Amniotic epithelial cell (primary cell): ENCODE measurements at places on chromosomes 3 and 15.

- DNase-seq: peak; percentile 30
These were observed 9.3 kb downstream of the SECISBP2L start for GRCh38 chr15:49036650-49037545.

DNA sequence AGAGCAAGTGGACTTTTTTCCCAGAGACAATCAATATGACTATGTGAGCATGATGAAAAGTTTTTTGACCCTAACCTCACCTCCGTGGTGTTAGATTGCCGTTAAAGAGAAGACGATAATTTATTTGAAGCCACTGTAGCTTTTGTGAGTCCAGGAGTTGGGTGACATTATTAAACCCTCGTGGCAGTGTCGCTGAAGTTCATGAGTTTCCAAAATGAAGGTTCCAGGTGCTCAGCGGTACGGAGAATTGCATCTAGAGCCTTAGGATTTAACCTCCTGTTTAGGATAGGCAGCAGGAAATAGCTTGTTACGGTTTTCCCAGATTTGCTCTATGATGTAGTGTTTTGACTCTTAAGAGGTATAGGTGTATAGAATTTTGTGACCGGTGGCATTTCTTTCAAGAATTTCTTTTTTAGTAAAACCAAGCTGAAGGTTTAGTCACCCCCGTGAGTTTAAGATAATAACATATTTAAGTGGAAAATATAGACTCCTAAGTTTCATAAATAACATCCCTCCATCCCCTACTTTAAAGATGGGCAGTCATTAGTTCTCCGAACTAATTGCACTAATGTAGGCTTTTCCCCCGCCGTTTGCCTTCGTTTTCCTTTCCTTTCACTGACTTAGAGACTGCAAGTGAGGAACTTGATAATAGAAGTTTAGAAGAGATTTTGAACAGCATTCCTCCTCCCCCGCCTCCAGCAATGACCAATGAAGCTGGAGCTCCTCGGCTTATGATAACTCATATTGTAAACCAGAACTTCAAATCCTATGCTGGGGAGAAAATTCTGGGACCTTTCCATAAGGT lies 2.0 kb downstream of the SMC4 start:
- peak; percentile 92 for DNase-seq

- peak; percentile 74 for DNase-seq
These were observed 25.5 kb upstream of the SNRPA1 start for GRCh38 chr15:101320501-101321052.

GRCh38 chr3:118949113-118949760 lies 85.4 kb downstream of the IGSF11 start:
- no peak for DNase-seq

GRCh38 chr3:105495021-105495420 lies 128.3 kb downstream of the ALCAM start:
- DNase-seq: peak; percentile 73

DNA sequence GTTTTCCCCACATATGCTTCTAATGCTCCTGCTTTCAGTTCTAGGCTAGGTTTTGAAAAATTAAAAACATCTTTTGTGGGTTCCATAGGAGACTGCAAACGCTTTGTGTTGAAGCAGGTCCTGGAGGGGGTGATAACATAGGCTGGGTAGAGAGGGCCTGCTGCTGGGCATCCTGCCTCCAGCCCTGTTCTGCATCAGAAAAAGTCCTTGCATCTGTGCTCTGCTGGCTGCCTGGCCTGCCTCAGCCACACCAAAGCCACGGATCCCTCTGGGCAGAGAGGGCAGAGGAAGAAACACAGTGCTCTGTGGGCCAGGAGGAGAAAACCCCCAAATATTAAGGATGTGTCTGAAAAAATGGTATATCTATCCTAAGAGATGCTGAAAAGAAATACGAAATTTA lies 3.9 kb upstream of the ARPP21 start:
- no peak for DNase-seq

DNA sequence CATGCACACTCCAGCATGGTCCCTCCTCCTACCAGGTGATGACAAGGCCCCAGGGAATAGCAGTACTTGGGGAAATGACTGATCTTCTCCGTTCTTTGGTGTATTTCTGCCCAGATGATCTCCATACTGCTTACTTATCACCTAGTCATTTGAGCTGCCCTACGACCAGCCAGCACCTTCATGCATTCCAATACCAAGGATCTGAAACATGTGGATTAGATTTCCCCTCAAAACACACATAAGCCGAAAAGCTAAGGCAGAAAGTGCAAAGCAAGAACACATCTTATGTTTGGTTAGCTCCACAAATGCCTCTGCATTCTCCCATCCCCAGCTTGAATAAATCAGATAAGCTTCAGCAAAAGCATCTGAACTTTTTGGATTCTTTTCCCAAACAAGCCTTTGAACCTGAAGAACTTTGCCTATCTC lies 64.8 kb upstream of the BCL6 start:
- DNase-seq: peak; percentile 15

DNA sequence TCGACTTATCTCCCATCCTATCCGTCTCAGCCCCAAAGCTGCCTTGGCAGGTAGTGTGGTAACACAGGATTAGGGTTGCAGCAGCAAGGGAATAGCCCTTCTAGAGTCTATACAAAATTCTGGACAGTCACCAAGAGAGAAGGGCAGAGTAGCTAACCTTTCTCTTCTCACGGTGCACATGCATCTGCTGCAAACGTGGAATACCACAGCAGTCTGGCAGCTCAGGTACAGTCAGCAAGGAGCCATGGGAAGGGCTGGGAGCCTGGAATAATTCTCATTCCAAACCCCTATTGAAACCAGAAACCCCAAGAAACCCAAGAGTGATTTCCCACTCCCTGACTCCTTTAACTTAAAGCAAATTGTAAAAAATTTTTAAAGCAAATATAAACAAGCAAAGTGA lies 92.3 kb upstream of the THRB start:
- no peak for DNase-seq

- DNase-seq: peak; percentile 93
These were observed 168.9 kb downstream of the KLHL25 start for GRCh38 chr15:85625856-85626255.

- no peak for DNase-seq
These were observed 172.8 kb upstream of the SNTN start for GRCh38 chr3:63479661-63480035.

DNA sequence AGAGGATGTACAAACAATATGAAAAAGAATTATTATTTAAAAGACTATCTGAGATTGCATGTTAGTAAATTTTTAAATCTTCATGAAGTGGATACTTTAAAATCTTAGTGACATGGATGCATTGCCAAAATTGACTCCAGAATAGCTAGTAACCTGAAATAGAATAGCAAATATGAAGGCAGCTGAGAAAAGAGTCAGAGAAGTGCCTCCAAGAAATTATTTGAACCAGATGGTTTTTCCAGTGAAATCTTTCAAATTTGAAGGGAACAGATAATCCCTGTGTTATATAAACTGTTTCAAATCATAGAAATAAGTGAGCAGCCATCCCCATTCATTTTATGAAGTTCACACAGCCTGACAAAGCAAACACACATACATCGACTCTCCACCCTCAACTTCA lies 29.6 kb downstream of the FSIP1 start:
- no peak for DNase-seq

DNA sequence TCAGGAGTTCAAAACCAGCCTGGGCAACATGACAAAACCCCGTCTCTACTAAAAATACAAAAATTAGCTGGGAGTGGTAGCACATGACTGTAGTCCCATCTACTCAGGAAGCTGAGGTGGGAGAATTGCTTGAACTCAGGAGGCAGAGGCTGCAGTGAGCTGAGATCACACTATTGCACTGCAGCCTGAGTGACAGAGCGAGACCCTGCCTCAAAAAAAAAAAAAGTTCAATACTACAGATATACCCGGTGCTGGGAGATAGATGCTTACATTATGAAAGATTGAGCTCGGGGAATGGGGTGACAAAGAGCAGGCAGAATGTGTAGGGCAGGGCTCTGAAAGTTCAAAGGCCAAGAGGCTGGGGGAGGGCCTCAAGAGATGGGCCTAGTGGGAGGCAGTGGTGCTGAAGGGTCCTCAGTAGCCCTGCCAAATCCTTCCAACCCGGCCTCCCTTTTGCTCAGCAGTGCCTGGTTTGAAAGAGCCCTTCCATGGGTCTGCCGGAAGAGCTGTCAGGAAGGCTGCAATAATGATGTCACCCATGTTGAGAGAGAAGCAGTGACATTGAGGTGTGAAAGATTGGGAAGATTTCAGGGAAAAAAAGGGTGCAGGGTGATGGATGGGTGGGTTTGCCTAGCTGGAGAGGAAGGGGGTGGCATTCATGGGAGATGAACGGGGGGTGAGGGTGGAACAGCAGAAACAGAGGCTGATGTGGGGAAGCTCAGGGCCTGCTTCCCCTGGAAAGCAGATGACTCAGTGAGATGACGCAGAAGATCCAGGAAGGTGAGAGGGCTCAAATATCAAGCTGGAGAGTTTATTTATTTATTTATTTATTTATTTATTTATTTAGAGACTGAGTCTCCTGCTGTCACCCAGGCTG lies 20.0 kb upstream of the IREB2 start:
- peak; percentile 48 for DNase-seq

DNA sequence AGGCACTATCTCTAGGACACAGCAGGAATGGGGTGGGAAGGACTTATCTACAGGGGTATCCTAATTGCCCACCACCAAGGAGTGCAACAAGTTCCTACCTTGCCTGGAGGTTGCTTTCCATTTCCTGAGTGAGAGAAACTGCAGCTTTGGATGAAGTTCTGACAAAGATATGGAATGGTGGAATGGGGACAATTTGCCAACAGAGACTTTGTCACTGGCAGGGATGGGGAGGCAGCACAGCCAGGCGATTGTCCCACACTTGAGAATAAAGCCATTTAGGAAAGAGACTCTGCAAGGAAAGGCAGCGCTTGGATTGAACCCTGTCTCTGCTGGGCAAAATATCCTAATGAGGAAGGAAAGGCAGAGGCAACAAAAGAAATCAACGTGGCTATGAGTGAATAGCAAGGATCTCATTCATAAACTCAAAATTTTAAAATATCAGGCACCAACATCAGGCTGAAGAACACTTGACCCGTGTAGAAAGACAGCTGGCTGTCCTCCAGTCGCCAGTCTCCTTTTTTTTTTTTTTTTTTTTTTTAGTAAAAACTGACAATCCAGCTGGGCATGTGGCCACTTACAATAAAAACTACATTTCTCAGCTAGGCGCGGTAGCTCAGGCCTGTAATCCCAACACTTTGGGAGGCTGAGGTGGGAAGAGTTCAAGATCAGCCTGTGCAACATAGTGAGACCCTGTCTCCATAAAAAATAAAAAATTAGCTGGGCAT lies 31.6 kb upstream of the PDE8A start:
- DNase-seq: no peak

DNA sequence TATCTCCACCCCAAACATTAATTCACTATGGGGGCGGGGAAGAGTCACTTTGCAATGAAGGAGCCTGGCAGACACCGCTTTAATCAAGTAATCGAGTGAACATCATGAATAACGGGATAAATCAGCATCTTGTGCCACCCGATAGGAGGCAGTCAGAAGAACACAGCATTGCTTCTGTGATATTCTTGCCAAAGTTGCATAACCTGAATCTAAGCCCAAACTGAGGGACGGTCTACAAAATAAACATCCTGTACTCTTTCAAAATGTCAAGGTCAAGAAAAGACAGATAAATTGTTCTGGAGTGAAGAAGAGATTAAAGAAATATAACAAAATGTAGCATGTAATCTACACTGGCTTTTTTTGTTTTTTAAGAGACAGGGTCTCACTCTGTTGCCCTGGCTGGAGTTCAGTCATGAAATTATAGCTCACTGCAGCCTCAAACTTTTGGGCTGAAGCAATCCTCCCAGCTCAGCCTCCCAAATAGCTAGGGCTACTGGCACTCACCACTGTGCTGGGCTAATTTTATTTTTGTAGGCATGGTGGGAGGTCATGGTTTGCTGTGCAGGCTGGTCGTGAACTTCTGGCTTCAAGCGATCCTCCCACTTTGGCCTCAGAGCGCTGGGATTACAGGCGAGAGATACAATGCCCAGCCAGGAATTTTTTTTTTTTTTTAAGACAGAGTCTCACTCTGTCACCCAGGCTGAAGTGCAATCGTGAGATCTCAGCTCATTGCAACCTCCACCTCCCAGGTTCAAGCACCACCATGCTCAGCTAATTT lies 20.1 kb upstream of the VWA5B2 start:
- DNase-seq: peak; percentile 57

GRCh38 chr3:113058188-113058587 lies 67.4 kb downstream of the GTPBP8 start:
- no peak for DNase-seq

GRCh38 chr15:80934761-80935221 lies 54.8 kb downstream of the MESD start:
- peak; percentile 73 for DNase-seq

DNA sequence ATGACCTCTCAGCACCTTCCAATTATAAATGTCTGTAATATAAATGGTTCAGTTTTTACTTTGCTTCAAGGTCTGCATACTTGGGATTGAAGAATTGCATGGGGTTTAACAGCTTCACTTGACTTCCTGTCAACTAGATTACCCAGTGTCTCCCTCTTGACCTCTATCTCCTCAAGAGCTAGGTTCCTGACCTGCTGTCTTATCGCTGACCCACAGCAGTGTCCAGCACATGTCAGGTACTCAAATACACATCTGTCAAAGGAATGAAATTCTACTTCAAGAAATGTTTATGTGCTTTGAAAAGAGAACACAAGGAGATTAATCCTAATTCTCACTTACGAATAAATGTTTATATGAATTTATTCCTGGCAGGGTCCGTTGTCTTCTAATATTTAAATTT lies 284.5 kb downstream of the SLC9A9 start:
- no peak for DNase-seq

GRCh38 chr3:194730365-194730764 lies 44.7 kb downstream of the FAM43A start:
- DNase-seq: peak; percentile 14

- no peak for DNase-seq
These were observed 450.1 kb upstream of the CFAP20DC start for GRCh38 chr3:59499954-59500353.

DNA sequence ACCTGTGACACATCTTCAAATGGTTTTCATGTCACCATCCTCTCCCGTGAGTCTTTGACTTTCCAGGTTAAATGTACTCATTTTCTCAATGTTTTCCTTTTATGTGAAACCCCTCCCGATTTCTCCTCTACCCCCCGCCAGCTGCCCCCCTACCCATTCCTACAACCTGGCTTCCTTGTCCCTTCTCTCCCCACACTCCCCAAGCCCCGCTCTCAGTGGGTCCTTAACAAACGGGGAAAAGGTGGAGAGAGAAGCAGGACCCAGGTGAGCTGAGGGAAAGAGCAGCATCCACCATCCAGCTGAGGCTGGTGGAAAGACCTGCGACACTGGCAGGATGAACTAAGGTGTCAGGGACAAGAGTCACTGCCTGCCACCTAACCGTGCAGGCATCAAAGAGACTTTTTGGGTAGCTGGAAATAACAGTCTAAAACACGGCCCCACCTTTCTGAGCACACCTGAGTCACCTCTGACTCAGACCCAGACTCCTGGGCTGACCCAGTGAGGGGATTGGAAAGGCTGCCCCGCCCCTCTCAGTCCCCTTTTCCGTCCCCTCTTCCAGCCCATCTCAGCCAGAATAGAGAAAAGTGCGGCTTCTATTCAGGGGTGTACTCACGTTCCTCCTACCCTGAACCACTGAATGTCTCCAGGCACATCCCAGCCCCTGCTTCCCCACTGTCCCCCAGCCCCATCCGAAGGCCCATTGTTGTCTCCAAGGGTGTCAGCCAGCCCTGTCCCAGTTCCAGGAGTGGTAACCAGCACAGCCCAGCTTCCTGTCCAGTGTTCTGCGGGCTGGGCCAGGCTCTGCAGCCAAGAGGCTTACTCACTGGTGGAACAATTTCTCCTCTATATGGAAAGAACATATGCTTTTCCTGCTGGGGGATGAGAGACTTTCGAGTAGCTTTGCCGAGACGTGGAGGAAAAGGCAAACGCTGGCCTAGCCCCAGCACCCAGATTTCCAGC lies 20.4 kb downstream of the ISG20 start:
- DNase-seq: no peak

- DNase-seq: no peak
These were observed 91.8 kb upstream of the PLXNA1 start for GRCh38 chr3:126891141-126891540.
